ENCODE measurements at places on chromosomes 12 and 14. TPM values are rescaled to one million over a fixed set of nuclear protein-coding genes. Genes with fewer than 3 reads are reported as not detected.
A peak's percentile ranks its signal among the peaks of the same experiment; 100 is the strongest.

DNA sequence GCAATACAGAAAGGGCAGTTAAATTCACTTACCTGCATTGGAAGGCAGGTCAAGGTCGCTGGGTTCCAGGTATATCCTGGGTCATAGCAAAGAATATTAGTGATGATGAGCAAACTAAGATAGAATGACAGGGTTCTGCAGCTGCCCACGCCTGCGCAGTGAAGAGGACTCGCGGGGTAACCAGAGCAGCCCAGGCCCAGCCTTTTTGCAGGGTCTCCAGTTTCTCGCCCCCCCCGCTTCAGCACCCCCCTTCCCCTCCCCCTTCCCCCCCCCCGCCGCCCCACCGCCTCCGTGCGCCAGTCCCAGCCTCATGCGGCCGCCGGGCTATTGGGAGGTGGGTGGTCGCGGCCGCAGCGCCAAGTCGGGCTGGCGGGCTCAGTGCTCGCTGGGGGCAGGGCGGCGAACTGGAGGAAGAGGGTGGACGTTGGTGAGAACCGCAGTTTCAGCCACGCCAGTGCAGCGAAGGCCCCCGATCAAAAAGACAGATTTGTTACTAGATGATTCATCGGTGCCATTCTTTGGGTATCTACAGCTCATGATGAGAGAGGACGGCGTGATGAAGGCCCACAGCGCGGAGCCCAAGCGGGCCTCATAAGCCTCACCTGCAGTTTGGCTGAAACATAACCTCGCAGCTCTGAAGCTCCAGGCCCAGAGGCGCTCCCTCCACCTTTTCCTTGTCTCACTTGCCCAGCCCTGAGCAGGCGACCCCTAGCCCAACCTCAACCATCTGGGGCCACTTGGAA lies 20.2 kb downstream of the SLC2A3 start:
- no peak for DNase-seq

NANOG gene
- total RNA-seq, result not detected

LHX5 gene
- not detected for total RNA-seq

DNA sequence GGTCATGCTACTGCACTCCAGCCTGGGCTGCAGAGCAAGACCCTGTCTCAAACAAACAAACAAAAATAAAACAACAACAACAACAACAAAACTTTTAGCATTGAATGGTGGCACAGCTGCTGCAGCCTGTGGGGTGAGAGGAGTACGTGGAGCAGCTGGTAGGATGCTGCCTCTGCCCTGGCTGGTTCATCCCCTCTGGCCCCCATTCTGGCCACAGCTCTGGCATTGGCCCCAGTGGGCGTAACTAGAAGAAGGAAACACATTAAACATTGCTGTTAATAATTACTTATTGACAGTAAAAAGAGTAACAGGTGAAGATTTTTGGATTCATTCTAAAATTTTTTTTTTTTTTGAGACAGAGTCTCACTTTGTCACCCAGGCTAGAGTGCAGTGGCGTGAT lies 28.8 kb upstream of the C2CD5 start:
- DNase-seq, result no peak

- no peak for DNase-seq
Observed at GRCh38 chr14:94135476-94135875, 6.1 kb upstream of the IFI27L2 start.

DNA sequence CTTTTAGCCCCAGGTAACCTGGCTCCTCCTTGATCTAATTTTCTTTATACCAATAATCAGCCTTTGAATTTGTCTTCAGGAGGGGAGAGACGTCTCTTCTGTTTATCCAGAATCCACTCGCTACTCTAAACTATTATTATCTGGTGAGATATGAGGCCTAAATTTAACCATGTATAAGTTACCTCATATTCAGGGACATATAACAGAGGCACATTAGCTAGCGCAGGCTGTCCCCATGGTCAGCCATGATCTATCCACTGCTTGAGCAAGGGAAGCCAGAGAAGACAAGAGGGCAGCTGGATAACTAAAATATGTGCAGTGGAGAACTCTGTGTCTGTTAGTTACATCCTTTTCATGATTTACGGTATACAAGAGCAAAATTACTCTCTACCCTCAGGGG lies 481.0 kb downstream of the RAD51B start:
- DNase-seq, result no peak

DNA sequence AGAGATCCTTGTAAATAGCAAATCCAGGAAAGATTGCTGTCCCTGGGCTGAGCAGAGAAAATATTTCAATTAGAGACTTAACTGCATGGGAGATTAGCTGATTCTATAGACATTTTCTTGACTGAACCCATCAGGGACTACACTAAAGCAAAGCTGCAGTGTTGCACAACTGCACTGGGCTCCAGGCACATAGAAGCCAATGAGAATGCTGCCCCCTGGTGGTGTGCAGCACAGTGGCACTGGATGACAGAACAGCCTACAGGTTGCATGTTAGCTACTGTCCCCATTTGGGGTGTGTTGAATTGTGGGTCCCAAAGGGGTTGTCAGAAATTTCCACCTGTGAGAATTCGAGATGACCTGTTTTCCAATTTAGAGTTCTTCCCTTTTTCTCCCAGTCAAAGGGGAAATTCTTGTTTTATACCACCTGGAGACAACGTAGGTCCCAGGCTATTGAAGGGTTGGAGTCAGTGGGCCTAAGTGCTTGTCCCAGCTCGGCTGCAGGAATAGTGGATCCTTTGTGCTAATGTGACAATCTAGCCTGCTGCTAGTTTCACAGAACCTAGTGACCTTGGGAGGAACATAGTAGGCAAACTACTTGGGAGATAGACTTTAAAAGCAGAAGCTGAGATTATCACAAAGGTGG lies 114.7 kb downstream of the SLC8A3 start:
- DNase-seq, result peak; percentile 76

DNA sequence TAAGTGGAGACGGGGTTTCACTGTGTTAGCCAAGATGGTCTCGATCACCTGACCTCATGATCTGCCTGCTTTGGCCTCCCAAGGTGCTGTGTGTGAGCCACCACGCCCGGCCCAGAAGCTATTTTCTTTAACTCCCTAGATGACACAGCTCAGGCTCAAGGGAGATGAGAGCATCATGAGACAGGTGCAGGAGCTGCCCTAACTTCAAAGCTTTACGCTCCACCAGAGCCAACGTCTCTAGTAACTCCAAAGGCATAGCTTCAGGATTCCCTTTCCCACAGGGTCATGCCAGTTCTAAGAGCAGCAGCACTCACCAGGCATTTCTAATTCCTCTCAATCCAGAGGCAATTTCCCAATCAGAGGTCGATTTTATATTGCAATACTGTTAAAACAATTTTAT lies 21.0 kb downstream of the NDUFA12 start:
- DNase-seq, result no peak

TRHDE gene
- 3.2 TPM for total RNA-seq

REP15 gene
- 3.4 TPM for total RNA-seq

DNA sequence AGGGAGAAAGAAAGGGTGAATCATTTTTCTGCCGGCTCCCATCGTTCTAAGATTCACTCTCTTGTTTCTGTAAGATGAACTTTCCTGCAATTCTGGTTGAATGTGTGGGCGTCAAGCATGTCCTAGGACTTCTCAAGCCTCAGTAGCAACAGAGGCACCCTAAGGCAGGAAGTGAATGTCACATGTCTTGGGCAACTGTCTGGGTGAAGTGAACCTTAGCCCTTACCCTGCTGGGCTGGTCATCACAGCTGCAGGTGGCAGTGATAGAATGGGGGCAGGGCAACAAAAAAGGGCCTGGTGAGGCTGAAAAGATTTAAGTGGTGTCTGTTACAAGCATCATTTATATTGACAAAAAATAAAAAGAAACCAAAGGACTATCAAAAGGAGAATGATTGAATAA lies 45.9 kb upstream of the CAND1 start:
- DNase-seq, result no peak

DNA sequence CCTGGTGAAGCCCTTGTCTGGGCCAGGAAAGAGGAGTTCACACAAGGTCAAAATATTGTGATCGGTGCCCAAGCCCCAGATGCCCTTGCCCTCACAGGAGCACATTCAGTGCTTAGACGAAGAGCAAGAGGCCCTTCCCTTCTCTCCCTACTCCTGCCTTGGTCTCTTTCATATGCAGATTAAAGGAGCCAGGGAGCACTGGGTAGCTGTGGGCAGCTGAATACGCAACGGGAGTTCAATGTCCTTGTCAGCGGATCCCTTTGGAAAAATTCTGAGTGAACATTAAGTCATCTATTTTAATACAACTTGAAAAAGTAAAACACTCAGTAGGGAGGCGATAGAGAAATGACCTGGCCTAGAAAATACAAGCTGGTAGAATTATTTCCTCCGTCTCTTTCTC lies 1489.4 kb downstream of the AACS start:
- no peak for DNase-seq

ABCB9 gene
- total RNA-seq, result 6.7 TPM

DNA sequence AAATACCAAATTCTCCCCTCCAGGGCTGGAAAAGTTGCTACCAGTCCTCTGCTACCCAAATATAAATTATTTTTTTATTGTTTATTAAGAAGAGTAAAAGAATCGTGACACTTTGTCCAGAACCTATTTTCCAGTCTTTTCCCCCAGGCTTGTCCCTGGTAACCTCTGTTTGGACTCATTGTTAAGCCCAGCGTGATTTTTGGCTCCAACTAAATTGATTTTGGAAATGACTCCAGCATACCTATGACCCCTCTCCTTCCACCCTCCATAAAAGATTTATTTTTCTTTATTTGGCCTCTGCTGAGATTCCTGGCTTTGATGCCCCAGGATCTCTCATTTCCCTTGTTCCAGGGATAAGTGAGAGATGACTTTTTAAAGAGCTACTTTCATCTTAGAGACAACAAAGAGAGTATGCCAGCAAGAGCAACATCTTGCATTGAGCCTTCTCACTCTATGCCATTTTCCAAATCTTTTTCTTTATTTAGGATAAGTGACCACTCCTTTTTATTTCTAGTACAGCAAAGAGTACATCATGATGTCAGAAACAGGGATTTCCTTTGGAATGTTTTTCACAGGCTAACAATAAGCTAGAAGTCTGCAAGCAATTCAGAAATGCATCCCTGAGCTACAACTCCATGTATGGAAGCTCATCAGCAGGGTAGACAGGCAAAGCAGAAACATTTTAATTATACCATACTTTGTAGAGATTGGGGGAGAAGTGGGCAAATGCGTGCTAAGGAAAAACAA lies 75.8 kb downstream of the DAD1 start:
- DNase-seq, result no peak

GRCh38 chr12:88144037-88144436 lies 1.9 kb downstream of the TMTC3 start:
- no peak for DNase-seq

DNA sequence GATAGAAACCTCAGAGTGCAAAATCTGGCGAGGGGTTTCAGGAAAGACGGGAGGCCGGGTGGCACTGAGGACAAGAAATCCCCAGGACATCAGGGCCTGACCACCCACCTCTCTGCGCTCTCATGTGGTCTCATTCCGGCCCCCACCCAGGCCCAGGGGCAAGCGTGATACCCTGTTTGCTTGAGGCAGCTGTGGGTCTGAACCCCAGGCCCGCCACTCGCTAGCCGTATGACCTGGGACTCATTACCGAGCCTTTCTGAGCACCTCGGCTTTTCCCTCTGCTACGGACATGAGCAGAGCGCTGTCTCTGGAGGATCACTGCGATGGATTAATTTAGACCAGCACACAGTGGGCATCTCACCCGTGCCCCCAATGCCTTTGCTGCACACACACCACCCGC lies 25.5 kb upstream of the BCDIN3D start:
- no peak for DNase-seq

ADAM21 gene
- total RNA-seq, result not detected

- DNase-seq, result no peak
Observed at GRCh38 chr12:89833337-89834252, 125.0 kb upstream of the ATP2B1 start.

G2E3 gene
- 20.6 TPM for total RNA-seq
